ENCODE measurements at places on chromosomes 2 and 18. TPM values are rescaled to one million over a fixed set of nuclear protein-coding genes. Genes with fewer than 3 reads are reported as not detected.

The STK36 gene
- total RNA-seq = 41.3 TPM

The TWIST2 gene
- not detected for total RNA-seq

The ATRAID gene
- total RNA-seq = 88.8 TPM

The SRD5A2 gene
- total RNA-seq = not detected

The HOXD3 gene
- not detected for total RNA-seq

The ADAM23 gene
- total RNA-seq = 1.7 TPM

The CAPN14 gene
- total RNA-seq = 6.0 TPM

The INPP1 gene
- total RNA-seq = 3.7 TPM

The CCDC121 gene
- total RNA-seq = 1.3 TPM

The HOXD9 gene
- not detected for total RNA-seq

The TMEM198 gene
- total RNA-seq = 0.39 TPM

The DYNAP gene
- not detected for total RNA-seq

The GALR1 gene
- total RNA-seq = not detected

The COL4A4 gene
- total RNA-seq = 34.6 TPM

The RPRM gene
- total RNA-seq = not detected

The LRP2 gene
- total RNA-seq = not detected

The MARCO gene
- not detected for total RNA-seq

DNA sequence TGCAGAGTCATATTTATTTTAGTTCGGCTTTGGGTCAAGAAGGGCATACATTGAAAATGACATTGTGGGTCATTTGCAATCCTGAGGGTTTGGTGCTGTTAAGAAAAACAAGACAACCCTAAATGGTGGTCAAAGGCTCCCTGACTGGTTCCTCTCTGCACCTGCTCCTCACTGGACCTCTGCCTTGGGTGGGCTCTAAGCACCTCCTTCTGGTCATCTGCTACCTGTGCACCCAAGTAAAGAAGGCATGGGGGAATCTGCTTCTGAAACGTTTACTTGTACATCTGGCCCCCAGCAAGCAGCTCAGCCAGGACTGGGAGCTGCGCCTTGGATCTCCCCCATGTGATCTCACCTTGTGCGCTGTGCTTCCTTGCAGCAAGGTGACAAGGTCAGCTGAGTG, 55.2 kb upstream of the MAL start:
- no peak for DNase-seq

DNA sequence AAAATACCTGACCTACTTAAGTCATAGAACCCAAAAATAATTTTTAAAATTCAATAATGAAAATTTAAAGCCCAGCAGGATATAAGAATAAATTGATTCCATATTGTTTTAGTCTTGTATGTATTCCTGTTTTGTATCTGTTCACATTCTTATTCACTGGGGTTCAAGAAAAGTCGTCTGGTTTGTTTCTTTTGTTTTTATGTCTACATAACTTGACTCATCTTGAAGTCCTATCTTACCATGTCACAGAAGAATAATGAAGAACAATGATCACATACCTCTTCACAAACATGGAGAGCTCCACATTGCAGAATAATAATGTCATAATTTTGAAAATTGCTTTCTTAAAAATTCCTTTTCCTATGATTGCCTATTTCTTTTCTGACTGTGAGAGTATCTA, 43.4 kb upstream of the LRP1B start:
- no peak for DNase-seq

DNA sequence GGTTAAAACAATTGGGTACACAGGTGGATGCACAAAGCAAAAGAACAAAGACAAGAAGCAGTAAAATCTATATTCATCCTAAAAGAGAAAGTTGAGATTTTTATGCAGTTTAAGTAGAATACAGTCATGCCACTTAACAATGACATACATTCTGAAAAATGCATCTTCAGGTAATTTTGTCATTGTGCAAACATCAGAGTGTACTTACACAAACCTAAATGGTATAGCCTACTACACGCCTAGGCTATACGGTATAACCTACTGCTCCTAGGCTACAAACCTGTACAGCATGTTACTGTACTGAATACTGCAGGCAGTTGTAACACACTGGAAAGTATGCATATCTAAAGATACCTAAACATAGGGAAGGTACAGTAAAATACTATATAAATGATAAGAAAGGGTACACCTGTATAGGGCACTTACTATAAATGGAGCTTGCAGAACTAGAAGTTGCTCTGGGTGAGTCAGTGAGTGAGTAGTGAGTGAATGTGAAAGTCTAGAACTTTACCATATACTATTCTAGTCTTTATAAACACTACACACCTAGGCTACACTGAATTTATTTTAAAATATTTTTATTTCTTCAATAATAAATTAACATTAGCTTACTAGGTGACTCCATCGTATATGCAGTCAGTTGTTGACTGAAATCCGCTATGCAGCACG, 132.9 kb downstream of the BARD1 start:
- no peak for DNase-seq

DNA sequence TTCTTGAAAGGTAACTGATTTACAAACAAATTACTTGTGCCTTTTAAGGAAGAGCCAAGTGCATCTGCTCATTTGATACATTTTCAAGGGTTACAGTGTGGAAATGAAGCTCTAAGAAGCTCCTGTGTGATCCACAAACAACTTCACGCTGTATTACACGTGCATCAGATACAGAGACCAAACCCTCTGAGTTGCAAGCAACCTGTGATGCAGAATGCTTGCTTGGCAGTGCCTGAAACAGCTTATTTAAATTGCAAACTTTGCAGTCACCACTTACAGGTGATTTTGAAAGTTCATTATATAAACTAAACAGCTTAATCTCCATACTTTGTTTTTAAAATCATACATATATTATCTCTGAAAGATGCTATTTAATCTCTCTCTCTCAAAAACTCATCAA, 50.1 kb downstream of the ZEB2 start:
- no peak for DNase-seq

- DNase-seq = no peak
Measured at GRCh38 chr2:224036731-224037361, 2.2 kb downstream of the SERPINE2 start.

DNA sequence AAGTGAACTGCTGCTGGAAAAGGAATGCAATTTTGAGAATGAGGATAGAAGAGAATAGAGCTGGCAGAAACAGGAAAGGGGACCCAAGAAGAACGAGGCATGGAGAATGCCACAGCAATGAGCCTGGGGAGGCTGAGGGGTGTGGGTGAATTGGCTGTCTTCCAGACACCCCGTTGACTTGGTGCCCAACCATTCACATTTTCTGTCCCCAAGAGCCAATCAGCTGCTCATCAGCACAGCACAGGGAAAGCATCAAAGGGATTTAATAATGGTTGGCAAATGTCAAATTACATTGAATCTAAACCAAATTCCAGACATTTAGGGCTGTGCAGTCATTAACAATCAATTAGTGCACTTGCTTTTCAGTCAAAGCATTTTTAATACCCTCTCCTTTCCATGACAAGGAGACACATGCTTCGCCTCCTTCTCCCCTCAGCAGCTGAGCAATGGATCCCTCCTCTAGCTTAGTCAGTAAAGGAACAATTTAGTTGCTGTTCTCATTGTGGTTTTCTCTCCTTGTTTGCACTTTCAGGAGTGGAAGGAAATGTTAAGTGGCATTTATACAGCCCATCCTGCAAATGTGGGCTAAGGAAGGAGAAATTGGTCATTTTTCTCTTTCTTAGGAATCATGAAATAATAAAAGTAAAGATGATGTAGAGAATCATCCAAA, 98.8 kb downstream of the KLF7 start:
- no peak for DNase-seq

- no peak for DNase-seq
Measured at GRCh38 chr2:234240917-234241316, 190.4 kb downstream of the SPP2 start.

DNA sequence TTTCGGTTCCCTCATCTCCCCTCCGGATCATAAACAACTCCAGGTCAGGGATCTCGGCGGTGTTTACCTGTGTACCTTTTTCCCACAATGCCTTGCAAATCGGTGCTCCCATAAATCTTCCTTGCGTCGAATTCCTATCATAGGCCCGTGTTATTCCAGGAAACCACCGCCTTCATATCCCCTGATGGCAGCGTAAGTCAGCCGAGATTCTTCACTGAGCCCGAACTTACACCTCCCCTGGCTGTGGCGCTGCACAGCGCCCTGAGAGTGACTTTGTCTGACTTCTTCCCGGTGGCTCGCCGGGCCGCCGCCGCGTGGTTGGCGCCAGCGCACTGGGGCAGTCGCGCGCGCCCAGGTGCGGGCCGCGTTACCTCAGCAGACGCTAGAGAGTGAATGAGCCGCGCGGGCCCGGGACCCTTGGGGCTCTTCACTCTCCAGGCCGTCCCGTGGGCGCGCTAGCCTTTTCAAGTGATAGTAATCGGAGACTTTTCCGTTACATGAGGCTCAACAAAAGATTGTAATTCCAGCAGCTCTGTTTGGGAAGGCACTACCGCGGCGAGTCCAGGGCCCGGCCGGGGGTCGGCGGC, 101.6 kb downstream of the SPTBN1 start:
- DNase-seq = peak; percentile 88

GRCh38 chr2:183505911-183506310, 381.7 kb downstream of the NUP35 start:
- no peak for DNase-seq

GRCh38 chr2:131517106-131517831, 10.4 kb upstream of the CCDC74A start:
- no peak for DNase-seq

DNA sequence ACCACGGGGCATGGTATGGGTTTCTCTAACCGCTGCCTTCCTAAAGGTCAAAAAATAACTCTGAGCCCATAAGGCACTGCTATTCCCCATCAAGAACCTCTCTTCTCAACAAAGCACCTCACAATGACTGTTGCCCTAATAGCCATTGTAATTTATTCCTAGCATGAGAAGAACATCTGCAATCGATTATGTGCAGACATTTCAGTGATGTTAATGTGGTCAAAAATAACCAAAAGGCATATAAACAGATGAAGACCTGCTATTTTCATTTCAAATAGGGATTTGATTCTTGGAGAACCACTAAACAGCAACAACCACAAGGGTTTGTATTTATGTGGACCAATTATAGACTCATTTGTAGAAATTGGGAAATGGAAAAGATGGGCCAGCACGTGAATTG, 356.6 kb downstream of the FBXO15 start:
- no peak for DNase-seq

DNA sequence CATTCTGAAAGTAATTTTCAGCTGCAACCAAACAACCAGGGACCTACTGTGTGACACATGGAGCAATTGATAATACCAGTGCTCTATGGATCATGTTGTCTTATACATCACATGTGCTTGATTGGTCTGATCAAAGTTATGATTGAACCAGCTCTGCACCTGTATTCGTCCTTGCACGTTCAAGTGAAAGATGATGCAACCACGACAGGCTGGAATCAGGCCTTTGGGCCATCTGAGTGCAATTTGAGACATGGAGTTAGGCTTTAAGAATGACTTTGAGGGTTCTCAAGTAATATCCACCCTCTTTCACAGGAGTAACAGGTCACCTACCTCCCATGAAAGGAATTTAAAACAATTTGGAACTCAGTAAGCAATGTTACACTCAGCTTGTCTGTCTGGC, 165.2 kb downstream of the SLC8A1 start:
- DNase-seq = no peak

DNA sequence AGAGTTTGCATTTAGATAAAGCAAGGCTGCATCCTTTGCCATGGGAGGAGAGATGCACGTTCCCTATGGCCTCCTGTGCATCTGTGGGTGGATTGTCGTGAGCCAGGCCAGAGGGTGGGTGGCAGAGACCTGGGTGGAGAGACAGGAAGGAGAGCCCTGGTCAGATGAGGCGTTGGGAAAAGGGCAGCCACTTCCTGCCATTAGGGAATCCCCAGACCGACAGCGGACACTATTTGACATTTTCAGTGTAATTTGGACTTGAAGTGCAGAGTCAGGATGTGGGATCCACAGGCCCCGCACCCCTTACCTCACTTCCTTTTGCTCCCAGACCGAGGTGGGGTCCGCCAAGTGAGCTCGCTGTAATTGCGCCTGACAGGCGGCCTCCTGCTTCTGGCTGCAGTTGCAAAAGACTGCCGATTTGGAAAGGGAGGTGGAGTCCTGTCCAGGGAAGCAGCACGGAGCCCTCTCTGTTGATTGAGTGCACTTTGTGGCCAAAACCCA, 150.0 kb downstream of the DYSF start:
- DNase-seq = no peak

GRCh38 chr2:79935771-79936657, 368.5 kb downstream of the LRRTM1 start:
- DNase-seq = no peak

DNA sequence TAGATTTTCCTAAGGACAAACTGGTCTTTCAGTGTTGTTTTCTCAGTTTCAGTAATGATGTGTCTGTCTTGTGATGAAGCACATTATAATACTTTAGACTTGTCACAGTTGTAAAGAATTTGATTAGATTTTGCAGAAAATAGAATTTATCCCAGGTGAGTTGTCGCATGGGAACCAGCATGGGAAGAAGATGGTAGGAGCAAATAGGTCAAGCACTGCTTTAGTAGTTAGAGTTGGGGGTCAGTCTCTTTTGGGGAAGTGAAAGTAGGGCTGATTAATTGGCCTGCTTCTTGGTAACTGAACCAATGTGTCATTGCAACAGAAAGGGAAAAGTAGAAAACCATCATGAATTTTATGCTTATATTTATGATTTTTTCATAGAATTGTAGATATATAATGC, 153.2 kb upstream of the MYO3B start:
- DNase-seq = no peak

- no peak for DNase-seq
Measured at GRCh38 chr2:55103046-55103445, 52.8 kb upstream of the RTN4 start.

- no peak for DNase-seq
Measured at GRCh38 chr2:221447310-221447709, 124.8 kb downstream of the EPHA4 start.

- no peak for DNase-seq
Measured at GRCh38 chr2:106296182-106296815, 102.2 kb upstream of the UXS1 start.

DNA sequence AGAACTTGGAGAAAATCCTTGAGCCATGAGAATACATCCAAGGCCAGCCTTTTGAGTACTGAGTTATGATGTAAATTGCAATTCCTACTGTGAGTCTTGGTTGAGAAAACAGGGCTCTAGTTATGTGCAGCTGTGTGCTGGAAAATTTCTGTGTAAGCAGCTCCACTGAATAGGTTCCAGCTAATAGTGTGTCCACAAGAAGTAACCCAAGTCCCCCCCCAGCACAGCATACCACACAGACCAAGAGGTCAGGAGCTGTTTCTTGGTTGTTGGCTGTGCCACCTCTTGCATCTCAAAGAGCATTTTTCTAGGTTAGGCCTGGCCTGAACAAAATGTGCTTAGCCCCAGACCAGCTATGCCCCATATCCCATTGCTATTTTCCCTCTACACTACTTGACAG, 36.8 kb upstream of the APCDD1 start:
- no peak for DNase-seq

GRCh38 chr2:6107290-6107689, 415.1 kb downstream of the SOX11 start:
- DNase-seq = no peak

GRCh38 chr2:240481720-240482119, 46.3 kb downstream of the GPC1 start:
- DNase-seq = peak; percentile 2

All from B cell (primary cell).